Stimulated activated CD8-positive, alpha-beta memory T cell treated with anti-CD3 and anti-CD28 coated beads, Interleukin-4, amount 100 ng/mL, for 1 hour (primary cell): ENCODE measurements at places on chromosomes 5 and 9.

- DNase-seq = no peak
Measured at GRCh38 chr9:129669946-129670345, 4.5 kb downstream of the PRRX2 start.

GRCh38 chr5:142057697-142058056 lies 44.9 kb upstream of the GNPDA1 start:
- no peak for DNase-seq

- no peak for DNase-seq
Measured at GRCh38 chr5:1961304-1961946, 78.7 kb upstream of the IRX4 start.

DNA sequence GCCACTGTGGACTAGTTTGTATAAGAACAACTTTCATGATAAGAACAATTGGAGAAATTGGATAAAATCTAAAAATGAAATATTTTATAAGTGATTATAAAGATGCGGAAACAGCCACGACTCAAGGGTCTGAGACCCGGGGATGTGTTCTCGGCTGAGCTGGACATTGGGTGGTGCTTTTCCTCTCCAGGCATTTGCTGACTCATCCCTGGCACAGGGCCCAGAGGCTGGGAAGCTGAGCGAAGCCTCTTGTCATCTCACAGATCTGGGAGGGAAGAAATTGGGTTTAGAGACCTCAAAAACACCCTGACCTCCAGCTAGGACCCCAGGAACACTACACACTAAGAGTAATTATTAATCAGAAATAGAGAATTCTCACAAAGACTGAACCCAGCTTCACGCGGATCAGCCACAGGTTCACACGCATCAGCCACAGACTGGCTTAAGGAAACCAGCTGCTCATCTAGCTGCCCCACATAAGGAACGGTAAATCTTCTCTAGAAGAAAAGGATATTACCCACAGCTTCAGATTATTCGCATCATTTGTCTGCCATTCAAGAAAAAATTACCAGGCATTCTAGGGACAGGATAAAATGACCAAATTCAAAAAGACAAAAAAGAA lies 2.8 kb upstream of the OR2V1 start:
- no peak for DNase-seq

DNA sequence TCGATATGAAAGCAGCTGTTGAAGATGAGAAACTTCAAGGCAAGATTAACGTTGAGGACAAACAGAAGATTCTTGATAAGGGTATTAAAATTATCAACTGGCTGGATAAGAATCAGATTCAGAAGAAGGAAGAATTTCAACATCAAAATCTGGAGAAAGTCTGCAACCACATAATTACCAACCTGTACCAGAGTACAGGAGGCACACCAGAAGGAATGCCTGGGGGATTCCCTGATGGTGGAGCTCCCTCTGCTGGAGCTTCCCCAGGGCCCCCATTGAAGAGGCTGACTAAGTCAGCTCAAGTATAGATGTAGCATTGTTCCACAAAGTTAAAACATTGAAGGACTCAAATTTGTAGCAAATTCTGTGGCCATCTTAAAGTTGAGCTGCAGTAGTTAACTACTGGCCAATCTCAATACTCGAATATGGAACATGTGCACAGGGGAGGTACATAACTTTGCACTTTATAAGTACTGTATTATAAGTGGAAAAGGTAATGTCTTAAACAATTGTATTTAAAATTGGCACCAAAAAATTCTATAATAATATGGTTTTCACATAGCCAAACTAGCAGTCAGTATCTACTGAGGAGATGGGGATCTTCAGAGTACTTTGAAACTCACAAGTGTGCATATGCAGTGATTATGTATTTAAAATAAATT lies 237.5 kb downstream of the CHSY3 start:
- DNase-seq = no peak

DNA sequence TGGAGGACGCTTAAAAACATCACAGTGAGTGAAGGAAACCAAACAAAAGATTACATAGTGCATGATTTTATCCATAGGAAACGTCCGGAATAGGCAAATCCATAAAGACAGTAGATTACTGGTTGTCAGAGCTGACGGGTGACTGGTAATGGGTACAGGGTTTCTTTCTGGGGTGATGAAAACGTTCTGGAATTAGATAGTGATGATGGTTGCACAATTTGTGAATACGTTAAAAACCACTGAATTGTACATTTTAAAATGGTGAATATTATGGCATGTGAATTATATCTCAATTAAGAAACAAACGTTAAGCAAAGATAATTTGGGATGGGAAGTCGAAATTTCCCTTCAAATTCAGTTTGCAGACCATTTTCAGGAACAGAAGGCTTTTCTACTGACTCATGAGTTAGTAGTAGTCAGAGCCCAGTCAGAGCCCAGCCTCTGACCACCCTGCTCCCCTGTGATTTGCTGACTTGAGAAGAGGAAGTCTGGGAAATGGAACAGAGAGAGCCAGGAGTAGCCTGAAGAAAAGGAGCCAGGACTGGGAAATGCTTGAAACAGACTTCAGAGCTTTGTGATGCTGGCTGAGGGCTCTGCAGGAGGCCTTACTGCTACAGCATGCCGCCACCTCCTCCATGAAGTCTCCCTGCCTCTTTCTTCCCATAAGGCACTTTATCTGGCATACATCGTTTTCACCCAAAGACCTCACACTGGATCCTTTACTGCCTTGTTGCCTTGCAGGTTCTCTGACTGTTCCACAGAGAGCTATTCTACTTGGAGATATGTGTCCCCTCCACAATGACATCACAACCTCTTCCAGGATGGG lies 46.4 kb upstream of the CTNNA1 start:
- DNase-seq = no peak

- DNase-seq = no peak
Measured at GRCh38 chr5:129001841-129002526, 36.7 kb downstream of the SLC27A6 start.

DNA sequence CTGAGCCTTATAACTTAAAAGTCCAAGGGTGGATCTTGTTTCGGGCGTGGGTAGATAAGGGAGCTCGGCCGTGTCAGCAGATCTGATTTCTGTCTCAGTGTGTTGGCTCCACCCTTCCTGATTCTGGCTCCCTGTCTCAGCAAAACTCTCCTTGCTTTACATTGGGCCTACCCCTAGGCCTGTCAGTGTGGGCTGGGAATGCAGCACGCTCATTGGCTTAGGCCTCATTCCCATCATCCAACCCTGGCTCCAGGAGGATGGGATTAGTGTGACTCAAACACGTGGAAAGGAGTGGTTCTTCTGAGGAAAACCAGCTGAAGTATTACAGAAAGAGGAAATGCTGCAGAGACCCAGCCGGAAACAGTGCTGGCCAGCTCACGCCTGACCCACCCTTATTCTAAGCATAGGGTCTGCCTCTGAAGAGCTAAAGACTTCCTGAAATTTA lies 59.9 kb downstream of the ZFAND5 start:
- no peak for DNase-seq

DNA sequence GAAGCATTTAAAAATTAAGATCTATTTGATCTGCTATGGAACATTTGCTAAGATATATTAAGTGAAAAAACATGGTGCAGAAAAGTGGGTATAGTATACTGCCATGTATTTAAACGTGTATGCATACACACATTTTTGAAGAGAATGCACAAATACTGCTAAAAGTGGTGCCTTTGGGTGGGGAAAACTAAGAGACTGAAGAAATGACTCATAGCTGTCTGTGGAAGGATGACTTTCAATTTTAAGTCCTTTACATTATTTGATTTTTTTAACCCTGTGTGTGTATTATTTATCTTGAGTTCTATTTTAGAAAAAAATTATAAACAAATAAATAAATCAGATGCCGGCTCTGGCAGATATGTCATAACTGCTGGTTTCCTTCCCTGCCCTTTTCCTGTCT lies 120.7 kb upstream of the SLIT3 start:
- no peak for DNase-seq

GRCh38 chr9:86201474-86202337 lies 57.8 kb downstream of the C9orf153 start:
- DNase-seq = no peak

- no peak for DNase-seq
Measured at GRCh38 chr9:8890695-8891094, 1091.1 kb upstream of the DMAC1 start.

DNA sequence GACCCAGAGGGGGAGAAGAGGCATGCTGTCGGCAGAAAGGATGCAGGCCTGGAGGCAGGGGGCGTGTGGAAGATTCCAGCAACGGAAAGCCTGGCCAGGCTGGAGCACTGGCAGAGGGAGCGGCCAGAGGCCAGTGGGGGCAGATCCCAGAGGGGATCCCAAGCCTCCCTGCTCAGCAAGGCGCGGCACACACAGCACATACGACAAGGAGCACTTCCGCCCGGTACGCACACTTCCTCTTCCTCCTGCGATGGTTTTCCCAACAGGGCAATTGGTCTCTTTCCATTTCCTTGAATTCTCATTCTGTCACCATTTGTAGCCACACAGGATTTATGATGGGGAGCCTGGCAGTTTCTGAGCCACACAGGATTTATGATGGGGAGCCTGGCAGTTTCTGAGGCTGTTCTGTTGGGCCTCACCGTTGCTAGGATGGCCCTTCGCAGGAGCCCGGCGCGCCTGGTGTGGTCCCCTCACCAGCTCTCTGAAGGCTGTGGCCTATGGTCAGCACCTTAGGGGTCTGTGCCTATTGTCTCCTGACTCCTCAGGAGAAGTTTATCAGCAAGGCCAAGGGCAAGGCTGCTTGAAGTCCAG lies 123.5 kb upstream of the RAPGEF1 start:
- no peak for DNase-seq

DNA sequence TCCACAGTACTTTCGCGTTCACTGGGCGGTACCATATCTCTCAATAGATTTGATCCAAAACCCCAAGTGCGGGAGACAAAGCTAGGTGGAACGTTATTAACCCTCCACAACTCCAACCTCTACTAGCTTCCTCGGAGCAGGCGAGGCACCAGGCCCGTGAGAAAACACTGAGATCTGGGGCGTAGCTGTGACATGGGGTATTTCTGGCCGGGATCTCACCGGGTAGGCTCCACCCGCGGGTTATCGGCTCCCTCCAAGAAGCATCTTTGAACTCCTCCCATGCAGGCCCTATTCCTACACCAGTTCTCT lies 350 bp upstream of the SLC25A46 start:
- no peak for DNase-seq

DNA sequence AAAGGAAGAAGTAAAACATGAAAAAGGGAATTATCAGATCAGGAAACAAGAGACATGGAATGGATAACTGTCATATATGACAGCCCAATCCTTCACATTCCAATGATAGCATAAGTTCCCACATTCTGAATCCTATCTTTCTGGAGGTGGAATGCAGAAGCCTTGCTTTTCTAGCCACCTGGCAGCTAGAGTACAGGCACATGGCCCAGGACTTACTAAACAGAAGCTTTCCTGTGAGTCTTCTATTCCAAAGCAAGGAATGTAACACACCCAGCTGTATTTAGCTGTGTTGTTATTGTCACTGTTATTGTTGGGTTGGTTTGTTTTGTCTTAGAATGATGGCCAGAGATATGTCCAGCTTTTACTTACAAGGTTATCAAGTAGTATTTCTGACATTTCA lies 780.5 kb upstream of the ZNF608 start:
- DNase-seq = no peak

GRCh38 chr9:3299872-3300271 lies 225.9 kb downstream of the RFX3 start:
- DNase-seq = no peak

DNA sequence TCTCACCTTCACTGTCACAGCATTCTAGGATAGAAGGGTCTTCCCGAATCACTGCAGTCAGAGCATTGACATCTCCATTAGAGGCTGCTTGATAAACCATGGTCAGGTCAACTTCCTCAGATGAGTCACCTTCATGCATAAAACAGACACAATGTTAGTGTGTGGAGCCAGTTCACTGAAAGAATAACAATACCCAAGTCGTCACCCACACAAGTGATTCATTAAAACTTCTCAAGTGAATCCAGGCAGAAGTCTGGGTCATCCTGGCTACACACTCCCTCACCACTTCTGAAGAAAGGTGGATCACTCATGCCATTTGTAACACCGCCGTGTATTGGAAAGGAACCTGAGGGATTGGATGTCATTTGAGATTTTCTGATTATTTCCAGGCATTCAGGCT lies 49.6 kb downstream of the ANKRD55 start:
- no peak for DNase-seq

DNA sequence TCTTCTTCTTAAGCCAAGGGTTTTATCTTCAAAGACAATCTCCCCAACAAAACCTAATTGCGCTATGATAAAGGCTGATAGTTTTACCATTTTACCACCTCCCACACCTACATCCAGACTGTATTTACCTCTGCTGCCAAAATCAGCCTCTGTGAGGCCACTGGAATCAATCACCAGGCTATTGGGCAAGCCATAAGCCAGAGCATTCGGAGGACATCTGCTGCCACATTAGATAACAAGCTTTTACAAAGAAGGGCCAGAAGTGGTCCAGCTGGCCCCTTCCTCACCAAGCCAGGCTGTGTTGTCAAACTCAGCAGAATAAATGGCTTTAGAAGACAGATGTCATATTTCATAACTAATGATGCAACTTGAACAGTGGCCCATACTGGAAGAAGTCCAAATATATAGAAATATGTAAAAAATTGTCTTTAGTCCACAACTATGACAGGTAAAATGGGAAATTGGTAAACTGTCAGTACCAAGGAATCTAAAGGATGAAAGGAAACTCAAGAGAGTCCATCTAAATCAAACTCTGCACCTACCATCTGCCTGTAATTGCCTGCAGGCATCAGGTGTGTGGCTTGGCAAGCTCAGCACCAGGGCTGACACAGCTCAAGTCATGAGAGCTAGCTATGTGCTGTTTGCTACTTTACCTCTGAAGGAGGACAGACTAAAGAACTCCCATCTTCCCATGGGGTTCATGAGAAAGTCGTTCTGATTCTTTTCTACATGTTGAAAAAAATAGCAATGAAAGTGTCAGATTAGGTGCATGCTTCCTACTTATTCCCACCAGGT lies 16.1 kb downstream of the SLC45A2 start:
- no peak for DNase-seq

- DNase-seq = no peak
Measured at GRCh38 chr9:114546851-114547250, 40.7 kb upstream of the ATP6V1G1 start.

GRCh38 chr5:43839218-43839617 lies 236.2 kb downstream of the NNT start:
- no peak for DNase-seq

DNA sequence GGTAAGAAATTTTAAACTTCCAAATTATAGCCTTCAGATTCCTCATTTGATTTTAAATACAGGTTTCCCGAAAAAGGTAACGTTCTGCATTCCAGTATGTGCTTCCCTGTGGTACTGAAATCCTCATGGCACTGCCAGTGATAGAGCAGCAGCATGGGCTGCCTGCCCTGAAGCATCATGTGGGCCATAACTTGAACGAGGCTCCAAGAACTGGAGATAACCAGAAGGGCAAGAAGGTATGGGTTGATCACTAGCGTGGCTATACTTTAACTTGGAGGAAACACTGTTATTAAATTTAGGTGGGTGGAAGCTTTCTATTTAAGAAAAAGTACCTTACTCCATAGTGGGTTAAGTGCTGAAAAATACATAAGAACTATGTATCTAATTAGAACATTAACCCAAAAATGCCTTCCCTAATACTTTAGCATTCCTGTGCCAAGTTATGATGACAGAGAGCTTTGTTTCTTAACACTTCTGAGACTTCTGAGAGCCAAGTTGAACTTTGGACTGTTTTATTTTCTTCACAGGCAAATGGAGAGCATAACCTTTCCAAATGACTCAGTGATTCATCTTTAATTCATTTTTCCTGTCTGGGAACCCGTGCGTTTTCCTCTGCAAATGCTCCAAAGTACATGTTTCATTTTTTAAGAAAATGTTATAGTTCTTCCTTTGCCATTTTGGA lies 191.5 kb upstream of the GNA14 start:
- no peak for DNase-seq
